ENCODE measurements at places on chromosomes 4 and X.

DNA sequence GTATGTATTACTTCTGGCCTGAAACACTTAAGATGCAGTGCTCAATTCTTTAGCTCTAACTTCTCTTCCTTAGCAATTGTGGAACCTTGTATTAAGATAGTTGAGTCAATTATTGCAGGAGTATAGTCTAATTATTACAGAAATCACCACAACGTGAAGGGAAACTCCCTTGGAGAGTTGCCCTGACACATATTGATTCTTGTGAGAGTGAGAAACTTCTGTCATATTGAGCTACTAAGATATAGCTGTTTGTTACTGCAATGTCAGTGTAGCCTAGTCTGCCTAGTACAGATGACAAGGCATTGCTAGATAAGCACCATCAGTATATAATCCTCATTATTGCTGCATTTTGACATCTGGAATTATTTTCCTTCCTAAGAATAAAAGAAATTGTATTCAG, 82.7 kb upstream of the TEX13C start:
- no peak for DNase-seq

- DNase-seq: no peak
Observed at GRCh38 chr4:48296365-48296764, 26.7 kb upstream of the TEC start.

DNA sequence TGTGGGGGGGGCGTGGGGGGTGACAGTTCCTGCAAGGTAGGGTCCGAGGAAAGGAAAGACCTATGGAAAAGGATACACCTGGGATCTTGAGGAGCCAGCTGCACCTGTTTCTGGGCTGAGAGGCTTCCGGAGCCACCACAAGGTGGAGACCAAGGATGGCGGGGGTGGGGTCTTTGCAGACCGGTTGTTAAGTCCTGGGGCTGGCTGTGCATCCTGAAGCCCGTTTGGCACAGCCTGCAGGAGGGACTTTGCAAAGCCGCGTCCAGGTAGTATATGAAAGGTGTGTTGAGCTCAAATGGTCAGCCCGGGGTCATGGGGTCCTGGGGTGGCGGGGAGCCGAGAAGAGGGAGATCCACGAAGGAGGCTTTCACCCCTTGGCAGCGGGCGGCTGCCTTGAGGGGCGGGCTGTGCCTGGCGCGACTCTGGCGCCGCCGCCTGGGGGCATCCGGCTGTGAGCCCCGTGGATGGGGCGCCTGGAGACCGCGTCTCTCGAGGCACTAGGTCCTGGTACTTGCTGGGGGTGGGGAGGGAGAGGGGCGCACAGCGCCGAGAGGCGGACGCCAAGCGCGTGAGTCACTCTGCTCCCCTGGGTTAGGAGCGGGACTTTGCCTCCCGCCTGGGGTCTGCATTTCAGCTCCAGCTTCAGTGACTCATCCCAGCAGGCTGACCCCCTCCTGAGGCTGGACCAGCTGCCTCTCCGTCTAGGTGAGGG, 58.2 kb upstream of the DYNLT3 start:
- no peak for DNase-seq

GRCh38 chrX:19075754-19076153, 46.5 kb downstream of the ADGRG2 start:
- DNase-seq: no peak

- DNase-seq: peak; percentile 12
Observed at GRCh38 chrX:39688576-39689375, 409.0 kb downstream of the BCOR start.

DNA sequence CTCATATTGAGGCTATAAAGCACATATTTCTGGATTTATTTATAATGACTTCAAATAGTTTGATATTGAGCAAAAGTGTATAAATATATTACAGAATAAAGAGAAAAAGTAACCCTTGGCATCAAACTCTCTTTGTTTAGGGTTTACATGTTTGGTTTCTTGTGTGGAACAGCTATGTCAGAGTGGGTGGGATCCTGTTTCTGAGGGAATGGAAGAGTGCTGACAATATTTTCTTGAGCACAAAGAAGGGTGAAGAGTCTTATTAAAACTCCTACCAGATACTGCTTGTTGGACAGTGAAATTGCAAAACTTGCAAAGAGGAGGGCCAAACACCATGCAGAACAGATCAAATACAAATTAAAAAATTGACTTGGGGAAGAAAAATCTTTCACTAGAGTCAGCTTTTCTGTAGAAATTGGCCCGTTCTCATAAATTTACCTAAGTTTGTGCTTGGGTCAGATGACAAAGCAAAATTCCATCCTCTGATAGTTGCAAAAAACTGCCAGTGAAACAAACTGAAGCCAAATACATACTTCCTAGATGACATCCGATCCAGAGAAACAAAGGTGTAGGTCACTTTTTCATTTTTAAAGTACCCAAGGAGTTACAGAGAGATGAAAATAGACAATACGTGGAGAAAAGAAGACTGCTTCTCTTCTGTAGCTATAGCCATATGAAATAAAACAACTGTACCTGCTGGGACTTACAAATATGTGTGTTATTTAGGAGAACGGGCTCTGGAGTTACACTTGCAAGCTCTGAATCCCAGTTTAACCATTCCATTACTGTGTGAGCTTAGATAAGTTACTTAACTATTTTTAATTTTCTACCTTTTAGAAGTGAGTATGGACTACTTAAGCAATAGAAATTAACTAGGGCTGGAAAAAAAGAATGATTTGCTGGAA, 133.3 kb downstream of the MAML3 start:
- no peak for DNase-seq

- DNase-seq: no peak
Observed at GRCh38 chr4:98098764-98099163, 44.5 kb downstream of the STPG2 start.

DNA sequence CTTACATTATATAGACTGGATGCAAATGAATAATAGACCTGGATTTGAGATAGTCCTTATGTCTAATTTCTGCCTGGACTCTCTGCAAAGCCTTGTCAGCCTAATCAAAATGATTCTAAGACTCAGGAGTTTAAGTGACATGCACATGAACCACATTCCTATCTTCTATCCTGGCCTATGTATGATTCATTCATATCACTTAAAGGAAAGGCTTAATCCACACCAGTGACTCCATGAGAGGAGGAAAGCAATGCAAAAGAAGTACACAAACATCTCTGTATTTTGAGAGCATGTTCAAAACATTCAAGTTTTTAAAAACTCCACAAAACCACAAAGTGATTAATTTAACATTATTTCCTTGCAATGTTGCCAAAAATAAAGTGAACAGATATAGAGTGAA, 14.6 kb downstream of the AMOT start:
- no peak for DNase-seq

- DNase-seq: no peak
Observed at GRCh38 chrX:18179446-18179845, 41.2 kb downstream of the BEND2 start.

- no peak for DNase-seq
Observed at GRCh38 chr4:158535130-158535614, 13.5 kb downstream of the RXFP1 start.

- DNase-seq: no peak
Observed at GRCh38 chr4:48698029-48698971, 81.8 kb downstream of the FRYL start.

- DNase-seq: no peak
Observed at GRCh38 chrX:114976292-114976691, 41.1 kb downstream of the IL13RA2 start.

- no peak for DNase-seq
Observed at GRCh38 chr4:111696505-111696904, 448.7 kb upstream of the FAM241A start.

DNA sequence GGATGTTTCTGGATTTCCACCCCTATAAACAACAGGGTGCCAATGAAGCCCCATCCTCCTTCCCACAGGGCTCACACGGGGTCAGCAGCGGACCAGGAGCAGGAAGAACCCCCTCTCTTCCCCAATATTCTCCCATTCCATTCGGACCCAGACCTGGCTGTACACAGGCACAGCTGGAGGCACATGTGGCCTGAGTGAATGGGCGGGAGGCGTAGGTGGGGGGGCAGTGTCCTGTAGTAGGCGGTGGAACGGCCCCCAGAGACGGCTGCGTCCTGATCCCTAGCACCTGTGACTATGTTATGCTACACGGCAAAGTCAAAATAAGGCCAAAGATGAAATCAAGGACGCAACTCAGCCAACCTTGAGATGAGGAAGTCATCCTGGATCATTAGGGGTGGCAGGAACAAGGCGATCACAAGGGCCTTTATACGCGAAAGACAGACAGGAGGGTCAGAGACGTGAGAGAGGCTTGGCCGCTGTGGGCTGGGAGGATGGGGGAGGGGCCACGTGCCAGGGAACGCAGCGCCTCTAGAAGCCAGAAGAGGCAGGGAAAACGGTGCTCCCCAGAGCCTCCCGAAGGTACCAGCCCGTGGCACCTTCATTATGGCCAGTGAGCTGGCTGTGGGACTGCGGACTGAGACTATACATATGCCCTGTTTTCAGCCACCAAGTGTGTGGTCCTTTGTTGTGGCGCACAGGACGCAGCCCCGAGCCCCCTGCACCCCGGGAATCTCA, 75.6 kb downstream of the WFS1 start:
- DNase-seq: no peak
